ENCODE measurements at places on chromosomes 5 and 9.

- no peak for DNase-seq
Measured at GRCh38 chr9:30035761-30036160, 2348.7 kb upstream of the ACO1 start.

DNA sequence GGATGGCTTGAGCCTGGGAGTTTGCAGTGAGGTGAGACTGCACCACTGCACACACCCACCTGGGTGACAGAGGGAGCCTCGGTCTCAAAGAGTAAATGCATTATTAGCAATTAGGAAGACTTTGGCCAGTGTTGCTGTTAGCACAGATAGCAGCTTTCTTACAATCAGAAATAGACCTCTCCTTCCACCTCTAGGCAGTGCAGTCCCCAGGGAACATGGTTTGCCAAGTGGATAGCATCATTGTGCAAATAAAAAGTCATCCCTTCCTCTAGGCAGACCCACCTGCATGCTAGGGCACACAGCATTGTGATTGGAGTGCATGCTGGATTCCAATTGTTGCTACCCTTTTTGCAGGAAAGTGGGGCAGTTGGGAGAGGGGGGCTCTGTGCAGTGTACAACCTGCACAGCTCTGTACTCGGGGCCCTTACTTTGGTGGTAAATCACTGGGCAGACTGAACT lies 77.9 kb upstream of the KLF9 start:
- DNase-seq, result no peak

DNA sequence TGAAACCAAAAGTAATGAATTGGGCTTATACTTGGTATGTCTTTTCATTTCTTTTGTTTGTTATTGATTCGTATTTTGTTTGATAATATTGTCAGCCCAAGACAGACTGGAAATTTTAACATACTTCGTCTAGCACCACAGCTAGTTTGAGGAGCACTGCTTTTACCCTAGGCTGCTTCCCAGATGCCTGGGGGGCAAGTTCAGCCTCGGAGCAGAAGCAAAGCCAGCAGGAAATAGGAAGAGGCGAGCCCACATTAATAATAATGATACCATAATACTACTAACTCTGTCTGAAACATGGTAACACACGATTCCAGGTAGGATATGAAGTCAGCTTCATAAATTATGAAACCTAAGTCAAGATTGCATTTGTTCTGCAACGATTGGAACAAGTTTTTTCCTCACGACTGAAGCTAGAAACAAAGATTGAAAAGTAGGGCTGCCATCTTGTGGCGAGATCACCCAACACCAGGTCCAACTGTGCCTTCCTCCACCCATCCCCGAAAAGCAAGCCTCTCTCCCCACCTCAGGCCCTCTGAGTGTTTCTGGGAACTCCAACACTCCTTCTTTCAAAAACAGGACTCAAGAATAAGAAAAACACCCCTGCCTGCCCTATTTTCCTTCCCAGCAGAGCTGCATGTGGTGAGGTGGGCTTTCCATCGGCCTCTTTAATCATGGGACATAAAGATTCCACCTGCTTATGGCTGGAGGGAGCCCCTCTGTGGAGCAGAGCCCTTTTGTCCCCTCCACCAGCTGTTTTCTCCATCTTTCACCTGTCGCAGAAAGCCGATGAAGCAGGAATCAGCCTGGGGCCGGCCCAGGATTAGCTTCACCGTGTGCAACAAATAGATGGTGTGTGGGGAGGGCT lies 236.4 kb downstream of the CAAP1 start:
- DNase-seq, result no peak

GRCh38 chr5:164353155-164353554 lies 847.7 kb downstream of the MAT2B start:
- DNase-seq, result no peak

DNA sequence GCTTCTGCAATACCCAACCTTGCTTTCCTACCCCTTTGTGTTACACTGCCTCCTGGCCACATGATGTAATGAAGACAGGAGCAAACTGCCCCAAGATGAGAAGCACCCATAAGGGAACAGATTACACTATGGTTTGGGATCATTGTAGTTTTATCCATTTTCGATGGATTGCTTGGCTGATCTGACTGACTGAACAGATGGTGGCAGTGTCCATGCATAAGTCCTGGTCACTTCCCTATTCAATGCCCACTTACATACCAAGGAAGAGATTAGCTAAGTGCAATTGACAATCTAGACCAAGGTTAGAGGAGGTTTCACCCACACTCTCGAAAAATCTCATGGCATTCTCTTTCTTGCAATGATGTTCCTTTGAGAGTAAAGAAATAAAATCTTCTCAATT lies 319.9 kb downstream of the RAB3C start:
- no peak for DNase-seq

DNA sequence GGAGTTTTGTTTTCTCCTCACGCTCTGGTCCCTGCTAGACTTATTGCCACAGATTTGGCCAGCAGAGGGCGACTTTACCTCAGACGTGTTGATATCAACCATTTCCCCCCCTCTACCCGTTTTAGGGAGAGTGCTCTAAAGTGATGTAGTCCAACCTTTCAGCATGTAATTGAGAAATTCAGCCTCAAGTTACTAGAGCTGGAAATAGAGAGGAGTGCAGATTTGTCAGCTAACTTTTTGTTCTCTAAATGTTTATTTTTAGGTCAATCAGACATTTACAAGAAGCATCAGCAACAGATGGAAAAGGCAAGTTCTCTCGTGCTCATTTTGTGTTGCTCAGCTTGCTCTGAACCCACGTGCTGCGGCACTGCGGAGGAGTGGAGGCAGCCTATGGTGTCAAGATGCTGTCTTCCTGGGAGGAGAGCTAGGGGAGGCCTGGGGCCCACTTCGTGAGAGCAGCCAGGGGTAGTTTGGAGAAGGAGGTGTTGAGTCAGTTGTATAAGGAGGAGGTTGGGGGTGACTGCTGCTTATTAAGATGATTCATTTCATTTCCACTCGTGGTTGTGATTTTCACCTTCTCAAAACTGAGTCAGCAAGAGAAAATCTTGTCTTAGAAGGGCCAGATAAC lies 53.6 kb downstream of the GPR107 start:
- peak; percentile 87 for DNase-seq

GRCh38 chr9:92605224-92605623 lies 64.7 kb downstream of the IPPK start:
- DNase-seq, result no peak

GRCh38 chr9:3846573-3846972 lies 320.8 kb upstream of the RFX3 start:
- no peak for DNase-seq

- DNase-seq, result no peak
Measured at GRCh38 chr5:179624841-179625271, 1.4 kb upstream of the HNRNPH1 start.

DNA sequence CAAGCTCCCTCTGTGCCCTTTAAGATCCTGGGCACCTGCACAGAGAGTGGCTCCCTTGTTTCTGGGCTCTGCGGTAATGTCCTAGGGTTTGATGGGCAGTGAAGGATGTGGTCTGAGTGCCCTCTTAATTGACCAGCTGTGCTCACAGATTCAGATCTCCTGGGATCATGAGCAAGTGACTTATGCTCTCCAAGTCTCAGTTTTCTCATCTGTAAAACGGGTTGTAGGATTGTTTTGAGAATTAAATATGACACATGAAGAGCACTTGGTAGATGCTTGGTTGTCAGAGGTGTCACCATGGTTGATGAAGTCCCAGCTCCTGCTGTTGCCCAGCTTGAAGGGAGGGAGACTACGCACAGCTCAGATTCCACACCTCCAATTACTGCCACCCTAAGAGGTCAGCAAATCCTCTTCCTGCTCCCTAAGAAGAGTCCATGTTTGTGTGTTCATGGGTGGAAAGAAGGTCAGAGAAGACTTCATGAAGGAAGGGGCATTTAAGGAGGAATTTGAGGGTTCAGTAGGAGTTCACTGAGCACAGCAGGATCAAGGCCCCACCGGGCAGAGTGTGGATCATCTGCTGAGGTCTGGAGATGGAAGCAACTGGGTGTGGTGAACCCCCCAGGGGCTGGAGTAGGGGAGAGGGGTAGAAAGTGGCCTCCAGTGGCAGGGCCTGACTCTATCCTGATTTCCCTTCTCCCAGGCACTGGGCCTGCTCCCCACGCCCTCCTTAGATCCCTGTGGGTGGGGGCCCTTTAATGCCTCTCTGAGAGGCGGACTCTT lies 1.4 kb upstream of the PSD2 start:
- DNase-seq, result no peak

DNA sequence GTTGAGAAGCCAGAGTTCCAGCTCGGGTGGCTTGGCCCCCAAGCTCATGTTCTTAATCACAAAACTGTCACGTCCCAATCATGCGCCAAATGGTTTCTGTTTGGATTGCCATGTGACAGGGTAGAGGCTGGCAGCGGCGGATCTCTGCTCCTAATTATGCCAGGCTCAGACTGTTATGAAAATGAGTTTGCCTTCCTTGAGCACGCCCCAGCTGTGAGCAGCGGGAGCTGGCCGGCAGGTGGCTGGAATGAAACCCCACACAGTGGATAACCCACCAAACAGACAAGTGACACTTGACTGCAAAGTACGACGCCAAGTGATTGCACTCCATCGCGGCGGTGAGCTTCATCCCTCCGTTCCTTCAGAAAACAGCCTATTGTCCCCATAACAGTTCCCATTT lies 75.4 kb downstream of the CFAP77 start:
- no peak for DNase-seq

DNA sequence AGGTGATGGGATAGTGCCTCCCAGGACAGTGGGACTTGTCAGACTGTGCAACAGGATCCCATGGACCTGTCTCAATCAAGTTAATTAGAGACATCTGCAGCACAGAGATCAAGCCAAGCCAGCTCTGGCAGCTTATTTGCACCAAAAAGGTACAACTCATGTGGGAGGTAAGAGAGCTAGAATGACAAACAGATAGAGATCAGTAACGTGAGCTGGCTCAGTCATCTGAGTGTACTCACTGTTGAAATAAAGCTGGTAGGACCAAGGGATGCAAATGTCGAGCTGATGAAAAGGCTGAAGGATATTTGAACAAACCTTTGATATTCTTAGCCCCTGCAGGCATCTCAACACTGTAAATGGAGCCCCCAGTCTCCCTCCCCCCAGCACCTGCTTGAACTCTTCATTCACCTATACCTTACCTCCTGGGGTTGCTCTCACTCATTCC lies 198.1 kb downstream of the EFNA5 start:
- no peak for DNase-seq

GRCh38 chr5:153544706-153545105 lies 54.2 kb downstream of the GRIA1 start:
- DNase-seq, result no peak

GRCh38 chr5:3195994-3196393 lies 399.6 kb upstream of the IRX1 start:
- no peak for DNase-seq

DNA sequence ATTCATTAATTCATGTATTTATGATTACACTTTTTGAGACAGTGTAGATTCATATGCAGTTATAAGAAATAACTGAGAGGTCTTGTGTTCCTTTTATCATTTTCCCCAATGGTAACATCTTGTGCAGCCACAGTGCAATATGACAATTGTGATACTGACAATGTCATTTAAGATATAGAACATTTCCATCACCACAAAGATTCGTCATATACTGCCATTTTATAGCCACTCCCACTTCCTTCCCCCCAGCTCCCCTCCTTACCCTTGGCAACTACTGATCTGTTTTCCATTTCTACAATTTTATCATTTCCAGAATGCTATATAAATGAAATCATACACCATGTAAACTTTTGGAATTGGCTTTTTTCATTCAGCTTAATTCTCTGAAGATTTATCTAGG lies 53.8 kb downstream of the NR2F1 start:
- DNase-seq, result no peak

DNA sequence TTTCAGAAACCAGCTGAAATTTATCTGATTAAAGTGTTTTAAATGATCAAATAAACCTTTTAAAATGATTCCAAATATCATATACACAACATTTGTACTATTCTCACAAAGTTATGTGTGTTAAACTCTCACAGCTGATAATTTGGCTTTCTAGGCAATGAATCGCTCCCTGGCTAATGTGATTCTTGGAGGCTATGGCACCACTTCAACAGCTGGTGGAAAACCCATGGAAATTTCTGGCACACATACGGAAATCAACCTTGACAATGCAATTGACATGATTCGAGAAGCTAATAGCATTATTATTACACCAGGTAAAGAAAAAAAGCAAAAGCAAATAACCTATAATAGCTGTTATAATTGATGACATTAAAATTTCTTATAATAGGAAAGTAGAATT lies 72.4 kb downstream of the NNT start:
- no peak for DNase-seq

- DNase-seq, result no peak
Measured at GRCh38 chr5:3891113-3891512, 295.5 kb downstream of the IRX1 start.

DNA sequence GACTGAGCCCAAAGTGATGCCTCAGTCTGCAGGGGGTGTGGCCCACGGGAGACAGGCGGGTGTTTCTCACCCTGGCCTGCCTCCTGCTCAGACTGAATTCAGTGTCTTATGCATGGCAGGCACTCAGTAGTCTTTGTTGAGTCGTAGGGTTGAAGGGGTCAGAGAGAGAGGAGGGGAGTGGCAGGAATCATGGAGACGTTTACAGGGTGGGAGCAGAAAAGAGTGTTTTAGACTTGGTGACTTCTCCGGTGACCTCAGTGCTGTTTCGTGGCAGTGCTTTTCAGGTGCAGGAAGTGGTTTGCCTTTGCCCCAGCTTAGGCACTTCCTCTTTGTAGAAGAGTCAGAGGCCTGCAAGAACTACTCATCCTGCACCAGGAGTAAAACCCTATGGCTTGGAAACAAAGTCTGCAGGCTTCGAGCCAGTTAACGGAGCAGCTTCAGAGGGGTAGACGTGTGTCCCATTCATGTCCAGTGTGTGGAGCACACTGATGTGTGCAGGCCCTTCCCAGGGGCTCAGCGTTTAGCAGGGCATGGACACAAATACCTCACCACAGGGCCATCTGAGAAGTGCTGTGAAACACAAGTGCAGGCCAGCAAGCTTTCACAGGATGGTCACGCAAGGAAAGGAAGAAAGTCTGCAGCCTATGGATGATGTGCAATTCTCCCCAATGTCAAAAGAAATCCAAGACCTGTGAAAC lies 24.5 kb upstream of the SEMA4D start:
- peak; percentile 56 for DNase-seq

- DNase-seq, result no peak
Measured at GRCh38 chr9:91741522-91741921, 208.5 kb downstream of the ROR2 start.

DNA sequence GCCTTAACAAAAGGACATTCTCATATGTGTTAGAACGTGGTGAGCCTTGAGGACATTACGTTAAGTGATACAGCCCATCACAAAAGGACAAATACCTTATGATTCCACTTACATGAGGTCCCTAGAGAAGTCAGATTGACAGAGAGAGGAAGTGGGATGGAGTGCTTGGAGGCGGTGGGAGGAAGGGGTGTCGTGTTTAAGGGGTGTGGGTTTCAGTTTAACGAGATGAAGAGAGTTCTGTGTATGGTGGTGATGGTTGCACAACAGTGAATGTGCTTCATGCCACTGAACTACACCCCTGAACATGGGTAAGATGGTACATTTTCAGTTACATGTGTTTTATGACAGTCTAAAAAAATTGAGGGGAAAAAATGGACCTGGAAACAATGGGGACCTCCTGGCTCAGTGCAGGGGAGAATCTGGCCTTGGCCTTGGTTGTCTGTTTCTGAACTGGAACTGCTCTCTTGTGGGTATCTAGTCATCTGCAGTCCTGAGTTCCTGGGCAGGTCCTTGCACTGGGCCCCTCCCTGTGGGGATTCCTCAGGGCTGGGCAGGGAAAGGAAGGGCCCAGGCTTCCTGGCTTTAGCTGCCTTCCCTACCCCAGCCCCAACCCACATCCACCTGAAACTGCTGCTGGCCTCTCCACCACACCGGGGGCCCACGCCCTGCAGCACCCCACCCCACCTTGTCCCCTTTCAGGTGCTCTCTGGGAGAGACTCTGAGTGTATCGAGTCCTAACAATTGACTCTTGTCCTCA lies 17.8 kb downstream of the LRRC8A start:
- DNase-seq, result no peak

All from stimulated activated CD4-positive, alpha-beta T cell treated with anti-CD3 and anti-CD28 coated beads, Interleukin-4, amount 100 ng/mL, for 48 hours (primary cell).